Fibroblast of skin of right quadriceps (primary cell): ENCODE measurements at places on chromosomes 11 and 22.
A peak's percentile ranks its signal among the peaks of the same experiment; 100 is the strongest.

- DNase-seq: no peak
Observed at GRCh38 chr11:128575174-128575960, 12.0 kb downstream of the ETS1 start.

DNA sequence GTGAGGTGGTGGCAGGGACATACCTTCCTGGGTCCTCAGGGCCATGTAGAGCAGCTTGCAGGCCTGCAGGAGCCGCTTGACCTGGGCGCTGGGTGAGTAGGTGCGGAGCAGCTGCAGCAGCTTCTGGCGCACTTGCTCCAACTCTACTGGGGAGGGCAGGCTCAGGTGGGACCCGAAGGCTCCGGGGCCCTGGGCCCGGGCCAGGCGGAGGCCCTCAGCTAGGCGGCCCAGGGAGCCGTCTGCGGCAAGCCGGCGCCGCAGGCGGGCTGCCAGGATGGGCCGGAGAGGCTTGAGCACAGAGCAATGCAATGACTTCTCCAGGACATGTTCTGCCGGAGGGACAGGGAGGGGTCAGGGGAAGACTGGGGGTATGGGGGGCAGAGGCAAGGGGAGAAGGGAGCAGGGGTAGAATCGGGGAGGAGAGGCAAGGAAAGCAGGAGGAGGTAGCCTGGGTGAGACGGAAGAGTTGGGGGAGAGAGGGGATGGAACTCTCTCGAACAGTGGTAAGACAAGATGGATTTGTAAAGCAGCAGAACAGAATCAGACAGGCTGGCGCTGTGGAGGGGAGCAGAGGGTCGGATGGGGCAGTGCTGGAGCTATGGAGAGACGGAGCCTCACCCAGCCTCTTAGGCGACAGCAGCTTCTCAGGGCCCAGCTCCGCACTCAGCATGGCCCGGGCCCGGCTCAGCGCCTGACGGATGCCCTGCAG, 2.2 kb downstream of the RIN1 start:
- no peak for DNase-seq

- DNase-seq: no peak
Observed at GRCh38 chr11:117973503-117973860, 12.7 kb upstream of the IL10RA start.

- peak; percentile 19 for DNase-seq
Observed at GRCh38 chr11:103494491-103494890, 385.3 kb downstream of the DYNC2H1 start.

GRCh38 chr11:86793307-86793706, 7.0 kb upstream of the PRSS23 start:
- no peak for DNase-seq

DNA sequence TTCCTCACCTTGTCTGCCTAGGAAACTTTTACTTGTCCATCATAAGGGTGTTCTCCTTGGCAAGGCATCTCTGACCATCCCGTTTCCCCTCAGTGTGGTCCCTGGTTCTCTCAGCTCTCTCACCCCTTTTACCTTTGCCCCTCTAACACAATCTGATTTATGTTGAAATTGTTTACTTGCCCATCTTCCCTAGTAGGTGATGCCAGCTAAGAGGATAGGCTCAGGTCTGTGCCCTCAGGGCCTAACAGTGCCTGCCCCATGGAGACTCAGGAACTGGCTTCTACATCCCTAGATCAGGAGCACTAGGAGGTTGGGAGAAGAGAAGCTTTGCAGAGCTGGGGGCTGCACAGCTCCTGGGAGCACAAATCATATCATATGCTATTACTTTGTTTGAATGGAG, 21.1 kb upstream of the ALG8 start:
- no peak for DNase-seq

GRCh38 chr11:125075900-125076317, 12.8 kb downstream of the SLC37A2 start:
- no peak for DNase-seq

GRCh38 chr22:37249986-37250385, 5.9 kb upstream of the RAC2 start:
- no peak for DNase-seq

- no peak for DNase-seq
Observed at GRCh38 chr22:45179276-45180049, 15.7 kb downstream of the NUP50 start.

DNA sequence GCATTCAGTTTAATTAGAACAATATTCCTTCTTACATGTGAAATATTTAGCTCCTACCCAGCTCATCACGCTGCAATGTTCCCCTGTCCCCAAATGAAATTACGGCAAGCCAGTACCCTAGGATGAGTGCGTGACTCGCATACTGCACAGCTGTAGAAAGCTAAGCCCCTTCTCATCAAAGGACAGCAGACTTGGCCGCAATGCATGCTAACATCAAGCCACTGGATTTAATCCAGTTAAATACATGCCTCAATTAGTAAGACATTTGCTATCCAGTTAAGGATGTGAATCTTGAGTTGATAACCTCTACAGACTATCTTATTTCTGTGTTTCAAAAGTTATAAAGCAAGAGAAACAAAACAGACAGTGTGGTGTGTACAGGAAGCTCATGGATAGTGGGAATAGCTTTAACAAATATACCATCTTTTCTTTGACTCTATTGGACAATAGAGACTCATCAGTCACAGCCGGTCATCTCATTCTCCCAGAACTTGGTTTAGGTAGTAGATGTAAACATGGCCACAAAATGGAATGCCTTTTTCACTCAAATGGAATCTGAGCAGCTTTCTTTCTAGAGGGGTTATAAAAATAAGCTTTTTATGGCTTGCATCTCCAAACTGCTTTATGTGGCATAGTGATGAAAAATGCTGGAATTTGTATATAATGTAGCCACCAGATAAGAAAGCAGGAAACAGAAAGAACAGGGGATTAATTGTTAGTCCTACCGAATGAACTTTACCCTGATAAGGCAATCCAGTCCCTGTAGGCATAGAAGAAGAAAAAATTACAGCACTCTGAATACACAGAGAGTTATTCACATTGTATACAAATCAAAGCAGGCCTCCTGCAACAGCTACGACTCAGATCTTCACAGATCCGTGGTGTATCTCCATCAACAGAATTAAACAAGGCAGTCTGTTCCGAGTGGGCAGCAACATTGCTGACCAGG, 224.1 kb downstream of the CADM1 start:
- DNase-seq: peak; percentile 82

DNA sequence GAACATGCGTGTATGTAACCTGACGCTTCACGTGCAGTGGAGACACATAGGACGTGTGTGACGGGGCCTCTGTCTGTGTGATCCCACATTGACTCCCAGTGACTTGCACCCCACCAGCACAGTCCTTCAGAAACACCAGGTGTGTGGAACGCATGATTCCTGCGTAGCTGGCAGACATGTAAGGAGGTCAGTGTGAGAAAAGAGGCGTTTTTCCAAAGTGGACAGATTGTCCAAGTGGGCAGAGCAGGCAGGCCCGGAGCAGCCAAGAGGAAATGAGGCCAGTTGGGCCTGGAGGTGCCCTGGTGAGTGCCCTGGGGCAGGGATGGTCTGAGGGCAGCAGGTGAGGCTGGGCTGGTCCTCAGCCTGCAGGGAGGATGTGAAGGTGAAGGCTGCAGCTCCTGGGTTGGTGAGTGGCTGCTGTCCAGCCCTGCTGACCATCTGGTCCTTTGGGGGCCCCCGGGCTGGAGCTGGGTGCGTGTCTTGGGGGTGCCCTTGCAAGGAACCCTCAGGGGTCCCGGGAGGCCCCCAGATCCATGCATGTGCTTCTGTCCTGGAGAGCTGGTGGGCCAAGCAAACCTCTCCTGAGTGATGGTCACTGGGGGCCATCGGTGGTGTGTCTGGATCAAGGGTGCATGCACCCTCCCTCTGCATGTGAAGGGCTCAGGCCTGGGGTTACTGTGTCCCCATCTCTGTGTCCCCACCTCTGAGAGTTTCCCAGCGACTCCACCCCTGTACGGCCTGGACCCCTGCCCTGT, 26.6 kb downstream of the SHANK3 start:
- DNase-seq: no peak

DNA sequence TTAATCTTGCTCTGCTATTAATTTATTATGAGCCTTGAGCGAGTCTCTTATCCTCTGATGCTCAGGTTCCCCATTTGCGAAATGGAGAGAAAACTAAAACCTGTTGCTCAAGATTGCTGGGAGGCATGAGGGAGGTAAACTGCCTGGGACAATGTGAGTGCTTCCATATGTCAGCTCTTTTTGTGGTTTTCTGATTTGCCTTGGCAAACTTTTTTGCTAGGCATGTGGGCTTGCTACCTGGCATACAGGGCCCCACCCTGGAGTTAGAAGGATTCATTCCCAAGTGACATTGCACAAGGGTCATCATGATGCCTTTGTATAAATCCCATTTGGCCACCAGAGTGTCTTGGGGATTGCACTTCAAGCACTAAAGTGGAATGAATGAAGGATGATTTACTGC, 22.4 kb downstream of the TSPAN18 start:
- DNase-seq: peak; percentile 63

- DNase-seq: no peak
Observed at GRCh38 chr11:35383953-35384352, 35.4 kb downstream of the SLC1A2 start.

GRCh38 chr22:46734830-46735453, 3.1 kb downstream of the CERK start:
- no peak for DNase-seq

GRCh38 chr11:69836401-69836800, 17.2 kb upstream of the FGF3 start:
- DNase-seq: no peak

DNA sequence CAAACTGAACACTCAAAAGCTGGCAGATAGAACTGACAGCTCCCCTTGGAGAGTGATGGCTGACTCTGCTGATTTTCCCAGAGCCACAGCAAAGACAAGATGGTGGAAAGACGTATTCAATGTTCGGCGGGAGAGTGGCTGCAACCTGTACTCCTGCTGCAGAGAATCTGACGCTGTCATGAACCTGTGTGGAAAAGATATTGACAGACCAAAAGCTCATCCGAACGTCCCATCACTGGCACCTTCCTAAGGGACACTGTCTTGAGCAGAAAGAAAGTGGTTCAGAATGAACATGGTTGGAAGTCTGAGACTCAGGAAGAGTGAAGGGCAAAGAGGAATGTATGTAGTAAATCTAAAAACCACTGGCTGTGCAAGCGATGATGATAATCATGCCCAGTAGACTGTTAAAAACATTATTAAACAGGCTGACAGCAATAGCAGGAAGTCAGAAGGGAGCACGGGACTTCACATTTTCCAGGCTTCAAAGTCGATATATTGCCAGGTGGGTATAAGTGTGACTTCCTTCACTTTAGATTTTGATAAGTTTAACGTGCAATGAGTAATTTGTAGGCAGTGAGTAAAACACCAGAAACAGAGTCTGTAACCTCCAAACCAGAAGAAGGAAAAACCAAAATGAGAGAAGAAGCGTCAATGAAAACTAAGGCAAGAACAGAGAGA, 6.2 kb upstream of the IL17REL start:
- no peak for DNase-seq

GRCh38 chr22:35318346-35319215, 18.9 kb downstream of the TOM1 start:
- no peak for DNase-seq

DNA sequence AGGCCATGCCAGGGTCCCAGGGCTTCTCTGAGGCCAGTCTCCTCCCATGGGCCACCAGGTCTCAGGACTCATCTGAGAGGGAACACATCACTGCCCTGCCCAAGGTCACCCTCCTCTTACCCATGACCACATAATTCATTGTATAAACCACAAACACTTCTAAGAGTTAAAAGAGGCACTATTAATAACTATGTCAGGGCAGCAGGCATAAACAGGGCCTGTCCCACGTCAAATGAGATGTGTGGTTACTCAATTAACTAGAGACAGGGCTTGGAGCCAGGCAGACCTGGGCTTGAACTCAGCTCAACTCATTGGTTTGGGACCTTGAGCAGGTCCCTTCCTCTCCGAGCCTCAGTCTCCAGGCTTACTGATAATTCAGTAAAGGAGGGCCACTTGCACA, 33.1 kb downstream of the ARAP1 start:
- DNase-seq: no peak

- DNase-seq: no peak
Observed at GRCh38 chr22:47654922-47655491, 892.6 kb downstream of the TBC1D22A start.

GRCh38 chr11:33944693-33945424, 53.0 kb upstream of the LMO2 start:
- DNase-seq: no peak

DNA sequence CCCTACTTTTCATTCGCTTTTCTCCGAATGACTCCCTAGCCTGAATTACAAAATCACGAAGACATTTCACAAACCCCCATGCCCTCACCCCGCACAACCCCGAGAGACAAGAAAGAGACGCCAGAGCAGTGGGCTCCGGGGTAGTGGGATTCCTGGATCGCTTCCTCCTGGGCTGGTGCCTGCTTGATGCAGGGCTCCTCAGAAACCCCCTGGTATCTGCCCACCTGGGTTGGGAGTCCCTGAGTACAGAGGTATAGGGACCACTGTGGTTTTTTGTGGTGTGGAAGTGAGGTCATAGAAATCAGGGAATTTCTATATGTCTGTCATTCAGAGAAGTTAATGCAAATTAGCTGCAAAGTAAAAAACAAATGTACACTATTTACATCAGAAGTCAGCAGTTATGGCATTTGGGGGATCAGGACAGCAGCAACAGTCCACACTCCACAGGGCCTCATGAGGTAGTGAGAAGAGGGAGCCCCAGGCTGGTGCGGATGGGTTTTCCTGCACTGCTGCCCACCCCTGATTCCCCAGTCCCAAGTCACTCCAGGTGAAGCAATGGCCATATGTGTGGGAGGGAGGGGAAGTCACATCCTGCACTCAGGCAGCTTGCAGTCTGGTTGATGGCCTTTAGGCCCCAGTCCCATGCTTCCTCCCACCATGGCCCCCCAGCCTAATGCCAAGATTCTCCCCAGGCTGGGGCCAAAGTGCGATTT, 39.6 kb downstream of the BUD13 start:
- DNase-seq: no peak

GRCh38 chr22:44754998-44755397, 2.6 kb downstream of the ARHGAP8 start:
- no peak for DNase-seq

GRCh38 chr11:118602331-118602730, 5.1 kb upstream of the PHLDB1 start:
- no peak for DNase-seq

GRCh38 chr11:68314203-68315170, 2.1 kb downstream of the LRP5 start:
- peak; percentile 40 for DNase-seq

GRCh38 chr11:93842461-93842860, 8.0 kb downstream of the VSTM5 start:
- peak; percentile 13 for DNase-seq

GRCh38 chr11:132792341-132793140, 739.8 kb downstream of the OPCML start:
- no peak for DNase-seq

GRCh38 chr11:66457826-66458225, 8.9 kb upstream of the PELI3 start:
- no peak for DNase-seq

GRCh38 chr22:44256556-44257485, 55.9 kb downstream of the SHISAL1 start:
- DNase-seq: no peak

GRCh38 chr22:11360632-11361031, 4167.4 kb upstream of the OR11H1 start:
- DNase-seq: no peak

DNA sequence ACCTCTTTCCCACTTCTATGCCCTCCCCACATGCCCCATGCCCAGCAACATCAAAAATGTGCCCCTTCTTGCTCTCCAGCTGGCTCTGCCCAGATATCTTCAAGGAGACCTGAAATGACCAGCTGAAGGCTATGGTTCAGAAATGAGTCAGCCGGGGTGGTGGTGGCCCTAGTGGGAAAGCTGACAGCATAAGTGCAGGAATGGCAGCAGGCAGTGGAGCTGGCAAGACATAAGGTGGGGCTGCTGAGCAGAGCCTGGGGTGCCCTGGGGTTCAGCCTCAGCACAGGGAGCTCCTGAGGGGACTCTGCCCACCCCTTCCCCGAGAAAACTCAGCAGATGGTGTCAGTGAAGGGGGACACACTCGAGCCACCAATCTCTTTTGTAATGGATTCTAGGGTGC, 593.4 kb downstream of the BUD13 start:
- DNase-seq: no peak
